Colonic mucosa (tissue), 4 donors: ENCODE measurements at places on chromosomes 2 and 18. TPM values are rescaled to one million over a fixed set of nuclear protein-coding genes. Genes with fewer than 3 reads are reported as not detected.

GRCh38 chr2:65411056-65411795 is 21.2 kb downstream of the SPRED2 start:
- no peak overlapping the region for H3K4me3 ChIP-seq
- H3K27ac ChIP-seq: peak overlapping the region; percentile 79
- H3K27me3 ChIP-seq: no peaks in the 10 kb centered on the region
- peak; percentile 77 for DNase-seq

GRCh38 chr2:19425419-19425818 is 67.0 kb upstream of the OSR1 start:
- H3K4me1 ChIP-seq: no peaks in the 10 kb centered on the region
- H3K36me3 ChIP-seq: no peaks in the 10 kb centered on the region
- H3K27ac ChIP-seq: no peak overlapping the region
- DNase-seq: no peak

DNA sequence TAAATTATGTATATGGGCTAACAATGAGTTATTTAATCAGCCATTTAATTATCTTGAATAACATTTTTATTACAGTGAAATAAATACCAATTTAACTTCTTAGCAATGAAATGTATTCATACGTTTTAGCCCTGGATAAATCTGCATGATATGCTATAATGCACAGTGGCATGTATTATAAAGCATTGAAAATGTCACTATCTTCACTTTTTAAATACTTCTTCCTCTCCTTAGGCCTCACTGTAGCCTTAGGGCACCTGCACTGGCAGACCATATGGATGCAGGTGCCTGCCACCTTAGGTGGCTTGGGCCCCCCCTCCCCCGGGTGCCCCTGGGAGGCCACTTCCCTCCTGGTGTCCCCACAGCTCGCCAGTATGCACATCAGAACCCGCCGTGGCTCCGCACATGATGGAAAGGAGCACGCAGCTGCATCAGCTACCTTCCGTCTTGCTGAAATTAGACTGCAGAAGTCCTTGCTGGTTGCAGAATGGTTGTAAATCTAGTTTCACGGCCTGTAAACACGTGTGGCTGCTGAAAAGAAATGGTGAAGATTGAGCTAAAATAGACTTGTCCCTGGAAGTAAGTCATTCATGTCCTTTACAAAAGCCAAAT is 56.7 kb downstream of the ADI1 start:
- H3K27ac ChIP-seq: no peak overlapping the region
- no peaks in the 10 kb centered on the region for H3K4me1 ChIP-seq
- no peak for DNase-seq
- H3K4me3 ChIP-seq: no peak overlapping the region
- no peaks in the 10 kb centered on the region for H3K36me3 ChIP-seq

- H3K4me1 ChIP-seq: no peaks in the 10 kb centered on the region
- peak overlapping the region; percentile 35 for H3K27ac ChIP-seq
- H3K27me3 ChIP-seq: no peaks in the 10 kb centered on the region
These were observed 15.5 kb downstream of the PTPN2 start for GRCh38 chr18:12868576-12868975.

DNA sequence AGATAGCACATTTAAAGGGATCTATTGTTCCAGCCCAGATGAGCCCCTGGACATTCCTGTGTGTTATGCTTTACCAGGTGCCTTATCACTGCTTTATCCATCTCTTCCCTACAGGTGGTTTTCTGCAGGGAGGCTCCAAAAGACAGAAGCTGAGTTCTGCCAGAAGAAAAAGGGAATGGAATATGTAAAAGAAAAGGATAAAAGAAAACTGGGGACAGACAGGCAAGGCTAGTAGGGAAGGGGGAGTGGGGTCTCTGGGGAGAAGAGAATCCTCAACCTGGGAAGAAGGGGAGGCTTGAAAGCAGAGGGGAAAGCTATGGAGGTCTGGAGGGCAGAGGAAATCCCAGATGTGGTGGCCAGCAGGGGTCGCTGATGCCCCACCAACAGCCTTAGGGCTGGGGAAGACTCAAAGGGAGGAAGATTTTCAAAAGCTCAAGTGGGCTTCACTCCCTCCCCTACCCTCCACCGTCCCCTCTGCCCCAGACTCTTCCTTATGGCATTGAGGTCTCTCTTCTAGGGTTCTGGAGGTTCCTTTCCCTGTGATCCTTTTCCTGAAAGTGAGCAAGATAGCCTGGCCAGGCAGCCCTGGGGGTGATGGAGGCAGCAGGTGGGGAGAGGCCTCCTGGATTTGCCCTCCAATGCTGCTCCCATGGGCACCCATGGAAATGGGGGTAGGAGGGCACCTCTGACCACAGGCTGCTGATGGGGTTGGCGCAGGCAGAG is 178.1 kb upstream of the PKDCC start:
- H3K27ac ChIP-seq: no peak overlapping the region
- no peaks in the 10 kb centered on the region for H3K4me1 ChIP-seq
- H3K36me3 ChIP-seq: no peaks in the 10 kb centered on the region
- H3K4me3 ChIP-seq: no peak overlapping the region
- DNase-seq: peak; percentile 84

DNA sequence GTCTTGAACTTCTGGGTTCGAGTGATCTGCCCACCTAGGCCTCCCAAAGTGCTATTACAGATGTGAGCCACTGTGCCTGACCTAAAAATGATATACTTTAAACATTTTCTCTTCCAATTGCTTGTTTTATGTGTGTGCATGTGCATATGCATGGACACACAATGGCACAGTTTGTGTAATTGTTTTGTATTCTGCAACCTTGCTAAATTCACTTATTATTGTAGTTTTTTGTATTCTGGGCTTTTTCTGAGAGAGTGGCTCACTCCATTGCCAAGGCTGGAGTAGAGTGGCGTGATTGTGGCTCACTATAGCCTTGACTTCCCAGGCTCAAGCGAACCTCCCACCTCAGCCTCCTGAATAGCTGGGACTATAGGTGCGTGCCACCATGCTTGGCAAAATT is 8.1 kb downstream of the HAT1 start:
- H3K27ac ChIP-seq: no peak overlapping the region
- no peak overlapping the region for H3K4me3 ChIP-seq
- no peaks in the 10 kb centered on the region for H3K36me3 ChIP-seq
- H3K4me1 ChIP-seq: no peaks in the 10 kb centered on the region
- DNase-seq: no peak
- H3K27me3 ChIP-seq: no peaks in the 10 kb centered on the region

DNA sequence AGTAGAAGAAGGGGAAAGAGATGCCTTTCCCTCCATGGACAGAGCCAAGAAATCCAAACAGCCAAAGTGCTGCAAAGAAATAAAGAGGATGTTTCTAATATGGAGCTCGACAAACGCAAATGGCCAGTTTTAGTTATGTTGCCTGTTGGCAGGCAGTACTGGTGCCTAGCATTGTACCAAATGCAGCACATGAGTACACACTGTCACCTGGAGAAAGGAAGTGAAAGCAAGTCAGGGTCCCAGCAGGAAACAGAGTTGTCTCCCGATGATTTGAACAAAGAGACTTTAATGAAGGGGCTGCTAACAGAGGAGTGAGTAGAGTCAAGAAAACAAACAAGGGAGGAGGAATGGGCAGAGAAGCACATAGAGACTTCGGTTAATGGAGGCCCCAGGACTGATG is 623.0 kb downstream of the BCL11A start:
- H3K36me3 ChIP-seq: no peaks in the 10 kb centered on the region
- no peak overlapping the region for H3K4me3 ChIP-seq
- DNase-seq: no peak
- H3K27me3 ChIP-seq: no peaks in the 10 kb centered on the region
- no peaks in the 10 kb centered on the region for H3K4me1 ChIP-seq
- H3K27ac ChIP-seq: no peak overlapping the region

- no peaks in the 10 kb centered on the region for H3K27me3 ChIP-seq
- DNase-seq: no peak
- no peaks in the 10 kb centered on the region for H3K36me3 ChIP-seq
- no peak overlapping the region for H3K27ac ChIP-seq
These were observed 239.2 kb downstream of the CMPK2 start for GRCh38 chr2:6626401-6627012.

DNA sequence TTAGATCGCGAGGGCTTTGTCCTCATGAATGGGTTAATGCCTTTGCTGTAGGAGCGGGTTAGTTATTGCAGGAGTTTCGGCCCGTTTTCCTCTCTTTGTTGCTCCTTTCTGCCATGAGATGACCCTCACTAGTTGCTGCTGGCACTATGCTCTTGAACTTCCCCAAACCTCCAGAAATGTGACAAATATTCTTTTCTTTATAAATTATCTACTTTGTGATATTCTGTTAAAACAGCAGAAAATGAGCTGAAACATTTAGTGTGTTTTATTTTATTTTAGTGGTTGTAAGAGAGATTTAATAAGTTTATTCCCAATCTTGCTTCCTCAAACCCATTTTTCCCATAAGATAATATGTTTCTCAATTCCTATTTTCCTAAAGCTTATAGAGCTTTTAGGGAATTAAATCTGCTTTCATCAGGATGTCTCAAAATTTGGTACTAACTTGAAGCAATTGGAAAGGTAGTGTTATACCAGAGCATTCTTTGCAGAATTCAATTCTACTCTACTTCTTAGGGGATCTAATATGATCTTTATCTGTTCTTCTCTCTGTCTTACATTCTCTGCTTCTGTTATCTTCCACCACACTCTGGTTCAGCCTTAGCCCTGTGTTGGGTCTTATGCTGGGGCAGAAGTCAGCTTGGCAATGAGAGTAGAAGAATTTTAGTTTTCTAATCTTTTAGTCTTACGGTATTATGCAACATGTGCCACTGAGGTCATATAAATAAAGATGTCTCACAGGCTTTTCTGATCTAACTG is 23.1 kb downstream of the DDX1 start:
- H3K27me3 ChIP-seq: no peaks in the 10 kb centered on the region
- no peak overlapping the region for H3K4me3 ChIP-seq

GRCh38 chr2:11073251-11073650 is 82.0 kb upstream of the SLC66A3 start:
- no peaks in the 10 kb centered on the region for H3K27me3 ChIP-seq
- no peak overlapping the region for H3K27ac ChIP-seq
- DNase-seq: peak; percentile 54
- no peaks in the 10 kb centered on the region for H3K4me1 ChIP-seq
- no peak overlapping the region for H3K4me3 ChIP-seq
- H3K36me3 ChIP-seq: no peaks in the 10 kb centered on the region

Gene C2orf81
- 0.62 TPM for total RNA-seq
